Esophagus squamous epithelium (tissue), 5 donors: ENCODE measurements at places on chromosomes 6 and 20.

- no peak for DNase-seq
These were observed 6.3 kb downstream of the MAP1LC3A start for GRCh38 chr20:34564833-34565232.

- no peak for DNase-seq
These were observed 586.6 kb downstream of the KIF16B start for GRCh38 chr20:15986690-15987089.

DNA sequence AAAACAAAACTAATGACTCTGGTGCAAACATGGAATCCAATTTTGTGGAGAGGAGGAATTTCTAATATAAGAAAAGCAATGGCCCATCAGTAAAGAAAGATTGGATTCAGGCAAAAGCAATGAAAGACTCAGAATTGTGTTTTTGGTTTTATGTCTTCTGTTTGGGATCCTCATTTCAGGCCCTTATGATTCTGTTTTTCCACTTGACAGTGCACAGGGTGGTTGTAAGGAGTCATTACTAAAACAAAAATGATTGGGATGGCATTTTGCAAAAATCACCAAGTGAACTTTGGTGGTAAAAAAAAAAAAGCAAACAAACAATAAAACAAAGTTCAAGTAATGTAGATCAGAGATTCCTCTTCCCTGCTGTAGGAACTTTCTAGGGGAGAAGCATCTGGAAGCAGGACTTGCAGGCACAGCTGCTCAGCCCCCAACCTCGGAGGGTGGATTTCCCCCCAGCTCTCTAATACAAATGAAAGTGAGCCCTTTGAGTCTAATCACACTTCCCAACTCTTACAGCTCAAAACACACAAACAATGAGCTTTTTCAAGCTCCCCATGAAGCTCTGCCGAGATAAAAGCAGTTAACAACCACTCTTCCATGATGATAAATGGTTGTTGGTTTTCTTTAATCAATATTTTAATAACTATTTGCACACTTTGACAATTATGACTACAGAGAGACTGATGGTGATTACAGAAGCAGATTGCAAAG, 177.7 kb downstream of the ZDHHC14 start:
- DNase-seq, result no peak

DNA sequence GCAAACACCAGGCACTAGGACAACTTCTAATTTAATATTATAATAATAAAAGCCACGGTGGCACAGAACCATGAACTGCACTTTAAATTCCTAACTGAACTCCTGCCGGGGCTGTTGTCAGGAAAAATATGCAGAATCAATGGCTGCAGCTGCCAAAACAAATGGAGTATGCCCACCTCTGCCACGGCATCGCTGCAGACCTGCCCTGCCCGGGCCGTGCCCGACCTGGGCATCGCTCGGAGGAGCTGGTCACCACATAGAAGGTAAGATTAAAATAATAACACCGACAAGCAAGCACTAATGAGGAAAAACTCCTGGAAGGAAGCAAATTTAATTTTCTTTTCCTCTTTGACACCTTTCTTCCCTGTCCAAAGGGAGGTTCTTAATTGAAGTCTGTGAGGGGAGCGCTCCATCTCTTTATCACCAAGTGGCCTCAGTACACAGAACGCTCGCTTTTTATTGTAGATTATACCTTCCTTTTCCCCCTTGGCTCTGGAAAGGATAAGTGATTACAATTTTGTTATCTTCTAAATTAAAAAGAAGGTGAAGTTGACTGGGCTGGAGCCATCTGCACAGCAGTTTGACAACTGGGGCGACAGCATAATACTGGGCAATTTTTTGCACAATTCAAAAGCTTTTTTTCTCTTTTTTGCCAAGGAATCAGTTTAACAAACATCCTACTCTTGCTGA, 351.3 kb downstream of the ZFAND3 start:
- no peak for DNase-seq

DNA sequence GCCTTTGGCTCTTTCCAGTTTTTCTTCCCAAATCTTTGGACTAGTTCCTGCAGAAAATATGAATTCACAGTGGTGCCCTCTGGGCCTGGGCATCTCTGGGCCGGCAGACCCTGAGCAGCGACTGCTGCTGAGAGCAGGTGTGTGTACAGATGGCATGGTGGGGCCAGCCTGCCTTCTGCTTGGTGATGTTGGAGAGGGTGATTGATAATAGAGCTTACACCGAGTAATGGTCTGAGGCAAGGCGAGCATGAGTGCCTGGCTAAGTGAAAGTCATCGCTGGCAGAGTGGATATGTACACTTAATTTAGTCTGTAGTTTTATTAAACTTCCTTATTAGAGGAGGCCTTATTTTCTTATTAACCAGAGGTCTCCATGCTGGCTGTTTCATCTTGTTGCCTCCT, 156.9 kb downstream of the CDKAL1 start:
- no peak for DNase-seq

DNA sequence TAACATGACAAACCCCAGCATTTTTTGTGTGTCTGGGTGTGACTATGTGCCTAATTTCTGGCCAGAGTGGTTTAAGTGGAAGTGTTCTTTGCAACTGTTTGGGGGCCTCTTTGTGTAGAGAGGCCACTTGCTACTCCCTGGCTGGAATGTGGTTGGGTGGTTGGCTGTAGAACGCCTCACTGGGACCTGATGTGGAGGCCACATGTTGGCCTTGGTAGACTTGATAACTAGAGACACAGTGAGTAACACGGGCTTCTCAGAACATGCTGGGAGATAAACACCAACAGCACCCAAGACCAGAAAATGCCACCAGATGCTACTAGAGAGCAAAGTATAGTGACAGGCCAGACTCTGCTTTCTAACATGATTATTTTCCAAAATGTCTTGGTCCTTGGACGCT, 111.2 kb upstream of the ZFP64 start:
- DNase-seq, result no peak

GRCh38 chr20:24096264-24096663, 107.7 kb upstream of the GGTLC1 start:
- no peak for DNase-seq

GRCh38 chr6:81900616-81901015, 148.1 kb upstream of the TENT5A start:
- DNase-seq, result no peak

GRCh38 chr6:165969184-165969583, 198.5 kb downstream of the TBXT start:
- DNase-seq, result no peak

DNA sequence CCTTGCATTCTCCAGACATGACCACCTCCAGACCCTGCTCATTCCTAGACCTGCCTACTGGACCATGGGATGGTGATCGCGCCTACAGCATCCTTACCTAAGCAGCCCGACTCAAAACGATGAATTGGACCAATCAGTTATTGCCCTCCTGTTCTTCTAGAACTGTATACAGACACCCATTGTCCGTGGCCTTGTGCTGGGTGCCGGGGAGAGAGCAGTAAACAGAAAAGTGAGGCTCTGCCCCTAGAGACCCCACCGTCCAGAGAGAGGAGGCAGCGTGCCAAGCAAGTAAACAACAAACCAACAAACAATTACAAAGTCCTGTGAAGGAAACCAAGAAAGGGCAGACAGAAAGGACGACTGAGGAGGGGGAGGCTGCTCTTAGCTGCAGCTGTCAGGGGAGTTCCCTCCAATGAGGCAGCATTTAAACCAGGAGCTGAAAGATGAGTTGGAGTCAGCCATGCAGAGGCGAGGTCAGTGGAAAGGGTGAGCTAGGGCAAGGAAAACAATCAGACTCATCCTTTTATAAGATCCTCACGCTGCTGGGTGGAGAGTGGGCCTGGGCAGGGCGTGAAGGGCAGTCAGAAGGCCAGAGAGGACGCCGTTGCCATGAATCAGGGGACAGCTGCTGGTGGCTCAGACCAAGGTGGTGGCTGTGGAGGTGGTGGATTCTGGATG, 37.6 kb upstream of the BLCAP start:
- DNase-seq, result no peak

DNA sequence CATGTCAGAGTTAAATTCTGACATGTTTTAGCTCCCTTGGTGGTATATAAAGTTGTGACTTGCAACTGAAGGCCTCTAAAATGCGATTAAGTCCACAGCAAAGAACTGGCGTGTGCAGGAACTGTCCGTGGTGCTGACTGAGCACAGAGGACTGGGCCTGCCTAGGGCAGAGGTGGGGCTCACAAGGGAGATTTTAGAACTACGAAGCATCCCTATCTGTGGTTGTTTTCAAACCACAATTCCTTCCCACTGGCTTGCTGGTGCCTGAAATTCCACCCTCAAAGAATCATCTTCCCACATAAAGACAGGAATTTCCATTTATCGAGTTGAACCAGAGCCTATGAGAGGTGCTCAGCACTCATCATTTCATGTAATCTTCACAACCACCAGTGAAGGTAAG, 30.1 kb downstream of the RIMS4 start:
- DNase-seq, result no peak

DNA sequence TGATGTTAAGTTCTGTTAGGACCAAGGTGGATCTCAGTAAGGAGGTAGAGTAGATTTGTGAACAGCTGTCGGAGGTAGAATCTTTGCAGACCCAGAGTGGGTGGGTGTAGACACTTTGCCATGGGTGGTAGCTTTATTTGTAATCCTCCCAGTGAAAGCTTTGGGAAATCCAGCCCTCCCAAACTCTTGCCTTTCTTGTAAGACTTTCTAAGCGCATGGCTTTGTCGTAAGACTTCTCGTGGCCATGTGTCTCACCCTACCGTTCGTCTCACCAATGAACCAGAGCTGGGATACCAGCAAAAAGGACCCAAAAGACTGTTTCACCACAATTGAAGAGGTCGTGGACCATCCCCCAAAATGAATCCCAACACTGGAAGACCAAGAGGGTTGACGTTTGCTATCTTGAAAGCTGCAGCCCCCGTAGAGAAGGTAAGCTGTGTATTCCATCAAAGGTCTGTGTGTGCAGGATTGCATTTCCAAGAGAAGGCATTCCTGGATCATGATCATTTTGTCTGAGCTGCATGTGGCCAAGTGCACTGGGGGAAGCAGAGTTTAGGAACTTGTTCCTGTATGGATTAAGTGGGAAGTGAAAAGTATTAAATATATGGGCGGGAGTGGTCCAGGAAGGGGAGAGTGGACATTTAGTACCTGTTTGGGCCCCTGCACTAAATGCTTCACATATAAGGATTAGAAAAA, 5.8 kb upstream of the TMEM14A start:
- no peak for DNase-seq

- DNase-seq, result no peak
These were observed 4.2 kb downstream of the NOP56 start for GRCh38 chr20:2656471-2657117.

- DNase-seq, result no peak
These were observed 48.9 kb downstream of the GGTLC1 start for GRCh38 chr20:23939641-23940040.

DNA sequence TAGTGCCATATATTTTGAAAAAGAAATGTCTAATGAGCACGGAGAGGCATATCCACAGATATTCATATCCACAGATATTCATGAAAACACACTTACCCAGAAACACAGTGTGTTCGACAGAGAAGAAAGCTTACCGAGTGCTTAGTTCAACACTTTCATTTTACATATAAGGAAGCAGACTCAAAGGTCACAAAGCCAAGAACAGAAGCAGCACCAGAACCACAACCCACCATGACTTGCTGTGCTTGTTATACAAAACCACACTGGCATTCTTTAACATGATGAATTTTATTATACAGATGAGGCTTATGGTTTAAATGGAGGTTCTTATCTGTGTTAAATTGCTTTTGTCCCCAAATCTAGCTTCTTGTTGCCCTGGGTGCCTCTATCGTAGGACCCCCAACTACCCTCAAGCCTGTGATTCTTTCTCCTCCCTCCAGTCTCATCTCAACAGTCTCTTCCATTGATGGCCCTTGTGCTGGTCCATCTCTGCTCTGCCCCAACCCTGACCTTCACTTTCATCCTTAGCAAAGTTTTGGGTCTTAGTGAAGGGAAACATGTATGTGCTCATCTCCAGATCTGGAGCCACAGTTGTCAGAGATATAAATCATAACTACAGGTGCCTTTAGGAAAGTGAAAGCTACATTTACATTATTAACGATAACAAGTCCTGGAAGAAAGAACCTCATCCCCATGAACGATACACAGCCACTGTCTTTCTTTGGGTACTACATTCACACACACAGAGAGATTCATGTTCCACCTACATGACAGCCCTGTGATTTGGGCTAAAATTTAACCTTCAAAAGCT, 40.0 kb downstream of the SF3B5 start:
- no peak for DNase-seq

GRCh38 chr20:62570897-62571668, 71.2 kb upstream of the SLCO4A1 start:
- DNase-seq, result no peak

DNA sequence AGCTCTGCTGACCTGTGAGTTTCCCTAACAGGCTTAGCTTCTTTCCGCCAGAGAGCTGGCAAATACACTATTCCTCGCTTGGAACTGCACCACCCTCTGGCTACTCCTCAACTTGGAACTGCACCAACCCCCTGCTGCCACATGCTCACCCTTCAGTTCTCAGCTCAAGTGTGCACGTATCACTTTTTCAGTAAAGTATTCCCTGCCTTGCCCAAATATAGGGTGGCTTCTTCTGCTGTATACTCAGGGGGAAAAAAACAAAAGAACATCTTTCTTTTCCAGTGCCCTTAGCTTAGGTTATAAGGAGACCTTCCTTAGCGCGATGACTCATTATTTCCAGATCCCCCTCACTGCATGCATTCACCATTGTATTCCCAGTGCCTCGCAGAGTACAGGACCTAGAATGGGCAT, 21.2 kb downstream of the GNAS-AS1 start:
- DNase-seq, result no peak

DNA sequence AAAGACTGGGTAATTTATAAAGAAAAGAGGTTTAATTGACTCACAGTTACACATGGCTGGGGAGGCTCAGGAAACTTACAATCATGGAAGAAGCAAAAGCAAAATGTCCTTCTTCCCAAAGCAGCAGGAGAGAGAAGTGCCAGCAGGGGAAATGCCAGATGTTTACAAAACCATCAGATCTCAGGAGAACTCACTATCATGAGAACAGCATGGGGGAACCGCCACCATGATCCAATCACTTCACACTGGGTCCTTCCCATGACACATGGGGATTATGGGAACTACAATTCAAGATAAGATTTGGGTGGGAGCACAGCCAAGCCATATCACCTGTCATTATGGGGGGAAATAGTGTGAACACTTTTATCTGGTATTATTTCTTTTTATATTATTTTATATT, 557.2 kb downstream of the EYS start:
- DNase-seq, result no peak

DNA sequence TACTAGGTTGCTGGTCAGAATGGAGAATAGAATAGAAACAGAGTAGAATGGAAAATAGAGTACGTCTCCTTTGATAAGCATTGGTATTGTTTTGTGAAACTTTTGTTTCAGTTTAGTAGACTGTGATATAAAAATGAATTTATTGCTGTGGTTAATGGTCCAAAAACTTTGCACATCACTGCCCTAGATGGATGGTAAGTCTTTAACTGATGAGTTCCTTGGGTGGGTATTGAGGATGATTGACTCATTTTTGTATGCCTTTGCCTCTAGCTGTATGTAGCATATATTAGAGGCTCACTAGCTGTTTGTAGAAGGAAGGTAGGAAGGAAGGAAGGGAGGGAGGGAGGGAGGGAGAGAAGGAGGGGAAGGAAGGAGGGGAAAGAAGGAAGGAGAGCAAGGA, 48.3 kb downstream of the ZDHHC14 start:
- no peak for DNase-seq

GRCh38 chr6:156866220-156867015, 89.2 kb downstream of the ARID1B start:
- no peak for DNase-seq

GRCh38 chr6:150846641-150847040, 18.9 kb upstream of the MTHFD1L start:
- no peak for DNase-seq

- no peak for DNase-seq
These were observed 154.6 kb downstream of the SASH1 start for GRCh38 chr6:148497257-148497656.

- no peak for DNase-seq
These were observed 301.6 kb upstream of the ADGRB3 start for GRCh38 chr6:68333442-68333841.
